ENCODE measurements at places on chromosomes 4 and X.

- no peak for DNase-seq
These were observed 354.9 kb downstream of the CAMK2D start for GRCh38 chr4:113406723-113407016.

- no peak for DNase-seq
These were observed 355.3 kb upstream of the AMOT start for GRCh38 chrX:113195949-113196348.

DNA sequence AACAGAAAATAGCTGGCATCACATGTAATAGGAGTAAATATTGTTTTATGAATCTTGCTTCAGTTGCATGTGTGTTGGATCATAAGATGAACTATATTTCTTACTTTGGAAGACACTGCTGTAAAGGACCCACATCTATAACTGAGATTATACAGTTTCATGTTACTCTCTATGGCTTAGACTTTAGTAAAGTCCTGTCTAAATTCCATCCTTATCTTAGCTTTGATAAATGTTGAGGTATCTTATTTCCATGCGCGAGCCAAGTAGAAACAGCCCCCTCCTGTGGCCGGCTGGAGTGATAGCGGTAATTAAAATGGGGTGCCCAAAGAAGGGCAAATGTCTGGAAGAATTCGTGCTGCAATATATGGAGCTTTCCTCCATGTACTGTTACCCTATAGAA is 43.0 kb downstream of the CCDC158 start:
- peak; percentile 36 for DNase-seq

DNA sequence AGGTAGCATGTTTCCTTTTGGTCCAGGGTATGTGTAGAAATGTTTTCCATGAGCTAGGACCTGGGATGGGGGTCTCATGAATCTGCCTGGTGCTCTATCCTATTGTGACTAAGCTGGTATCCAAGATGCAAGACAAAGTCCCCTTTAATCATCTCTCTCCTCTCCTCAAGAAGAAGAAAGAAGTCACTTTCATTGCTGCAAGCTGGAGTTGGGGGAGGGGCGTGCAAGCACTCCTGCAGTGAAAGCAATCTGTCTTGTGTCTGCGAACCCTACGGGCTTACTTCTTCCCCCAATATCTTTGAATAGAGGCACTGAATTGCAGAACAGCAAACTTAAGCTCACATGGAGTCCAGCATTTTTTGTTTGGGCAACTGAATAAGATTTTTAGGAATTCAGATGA is 27.2 kb upstream of the GRPR start:
- DNase-seq = no peak

- DNase-seq = no peak
These were observed 54.4 kb downstream of the NBDY start for GRCh38 chrX:56783450-56783831.

- DNase-seq = no peak
These were observed 26.8 kb upstream of the AREG start for GRCh38 chr4:74418063-74418670.

DNA sequence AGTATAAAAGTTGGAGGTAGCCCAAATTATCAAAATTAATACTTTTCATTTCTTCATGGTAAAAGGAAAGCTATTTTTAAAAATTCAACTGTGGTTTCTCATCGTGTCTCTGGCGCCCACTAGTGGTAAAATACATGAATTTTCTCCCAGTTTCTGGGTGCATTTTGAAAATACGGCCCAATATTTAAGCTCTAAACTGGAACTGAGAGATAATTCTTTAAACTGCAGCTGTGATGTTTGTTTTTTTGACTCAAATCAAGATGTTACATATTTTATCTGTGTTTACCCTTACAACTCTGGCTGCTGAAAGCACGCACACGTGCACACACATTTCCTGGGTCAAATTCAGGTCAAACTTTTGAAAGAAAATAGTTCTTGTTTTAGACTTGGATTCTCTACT is 123.9 kb upstream of the ACSL4 start:
- peak; percentile 47 for DNase-seq

DNA sequence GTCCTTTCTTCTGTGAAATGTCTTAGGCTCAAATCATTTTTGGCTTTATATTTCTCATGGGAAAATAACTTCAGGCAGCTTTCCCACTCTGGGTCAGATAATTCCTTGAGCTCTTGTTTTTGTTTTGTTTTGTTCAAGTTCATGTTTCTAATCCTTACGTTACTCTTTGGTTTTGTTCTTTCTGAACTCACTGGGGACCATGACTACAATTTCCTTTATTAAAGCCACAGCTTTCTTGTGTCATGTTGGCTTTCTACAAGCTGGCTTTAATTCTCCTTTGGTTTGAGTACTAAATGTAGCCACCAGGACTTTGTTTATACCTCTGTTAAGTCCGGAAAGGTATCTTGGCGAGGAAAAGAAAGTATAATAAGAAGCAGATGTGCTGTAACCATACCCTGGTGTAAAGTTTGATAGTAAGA is 30.8 kb upstream of the ANXA3 start:
- no peak for DNase-seq

DNA sequence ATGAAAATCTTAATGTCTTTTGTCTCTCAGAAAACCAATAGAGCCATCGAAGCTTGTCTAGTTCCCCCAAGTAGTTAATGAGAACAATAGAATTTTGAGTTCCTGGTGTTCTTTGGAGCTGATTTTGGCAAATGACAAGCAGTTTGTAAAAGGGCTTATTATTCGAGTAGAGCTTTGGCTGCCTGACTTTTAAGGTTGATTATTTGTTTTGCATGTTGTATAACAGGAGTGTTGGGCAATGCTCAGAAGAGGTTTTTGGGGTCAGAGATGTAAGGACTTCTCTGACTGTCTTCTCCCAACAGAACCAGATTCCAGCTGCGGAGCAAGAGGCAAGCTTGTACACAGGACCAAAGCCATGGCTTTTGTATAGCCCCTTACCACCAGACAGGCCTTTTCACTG is 30.0 kb downstream of the ZCCHC12 start:
- no peak for DNase-seq

GRCh38 chr4:7584606-7585159 is 150.0 kb upstream of the PSAPL1 start:
- no peak for DNase-seq

- no peak for DNase-seq
These were observed 825.6 kb upstream of the INTU start for GRCh38 chr4:126807132-126807531.

GRCh38 chr4:143625632-143626031 is 74.8 kb downstream of the FREM3 start:
- no peak for DNase-seq

- DNase-seq = no peak
These were observed 148.8 kb downstream of the MGST2 start for GRCh38 chr4:139814323-139815015.

DNA sequence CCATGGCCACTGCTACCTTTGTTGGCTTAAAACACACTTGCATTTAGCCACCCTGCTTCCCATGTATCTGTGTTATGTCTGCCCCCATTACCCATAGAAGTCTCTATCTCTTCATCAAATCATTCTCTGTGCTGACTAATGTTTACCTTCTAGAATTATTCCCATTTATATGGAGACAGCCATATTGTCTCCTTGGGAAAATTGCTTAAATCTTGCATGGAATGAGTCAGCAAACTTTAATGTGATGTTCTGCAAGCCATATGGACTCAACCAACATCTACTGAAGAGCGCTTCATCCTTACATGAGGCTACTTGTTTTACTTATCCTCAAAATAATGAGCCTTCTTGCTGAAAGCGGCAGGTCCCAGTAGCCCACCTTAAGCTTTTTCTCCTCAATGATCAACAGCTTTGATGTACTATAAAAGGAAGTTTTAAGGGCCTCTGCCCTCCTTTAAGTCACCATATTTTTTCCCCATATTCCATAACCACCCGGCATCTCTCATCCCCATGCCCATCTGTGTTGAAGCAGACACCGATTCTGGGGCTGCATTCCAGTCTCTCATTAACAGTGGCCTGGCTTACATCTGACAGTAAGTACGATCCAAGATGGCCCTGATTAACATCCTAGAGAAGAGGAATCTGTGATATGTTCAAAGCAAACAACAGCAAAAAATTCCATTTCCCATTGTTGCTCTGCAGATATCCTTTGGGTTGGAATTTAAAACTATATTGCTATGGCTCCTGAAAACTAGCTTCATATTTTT is 130.4 kb downstream of the ARHGAP6 start:
- DNase-seq = no peak

DNA sequence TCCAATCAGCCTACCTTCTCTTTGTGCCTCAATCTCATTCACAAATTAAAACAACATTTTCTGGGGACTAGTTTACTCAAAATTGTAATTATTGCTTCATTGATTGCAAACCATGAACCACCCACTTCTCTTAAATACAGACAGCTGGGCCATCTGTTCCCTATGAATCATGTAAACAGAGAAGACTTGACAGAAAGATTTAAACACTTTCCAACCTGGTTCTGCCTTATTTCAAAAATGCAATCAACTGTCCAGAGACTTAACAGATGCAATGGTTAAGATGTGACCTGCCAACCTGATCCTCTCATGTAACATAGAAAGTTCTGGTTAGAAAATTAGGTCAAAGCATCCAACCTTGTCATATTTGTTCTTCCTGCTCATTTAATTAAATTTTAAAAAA is 20.8 kb upstream of the SERTM2 start:
- no peak for DNase-seq

GRCh38 chr4:94339779-94340178 is 2.9 kb downstream of the HPGDS start:
- peak; percentile 18 for DNase-seq

GRCh38 chr4:151721466-151721865 is 39.3 kb downstream of the GATB start:
- DNase-seq = no peak

DNA sequence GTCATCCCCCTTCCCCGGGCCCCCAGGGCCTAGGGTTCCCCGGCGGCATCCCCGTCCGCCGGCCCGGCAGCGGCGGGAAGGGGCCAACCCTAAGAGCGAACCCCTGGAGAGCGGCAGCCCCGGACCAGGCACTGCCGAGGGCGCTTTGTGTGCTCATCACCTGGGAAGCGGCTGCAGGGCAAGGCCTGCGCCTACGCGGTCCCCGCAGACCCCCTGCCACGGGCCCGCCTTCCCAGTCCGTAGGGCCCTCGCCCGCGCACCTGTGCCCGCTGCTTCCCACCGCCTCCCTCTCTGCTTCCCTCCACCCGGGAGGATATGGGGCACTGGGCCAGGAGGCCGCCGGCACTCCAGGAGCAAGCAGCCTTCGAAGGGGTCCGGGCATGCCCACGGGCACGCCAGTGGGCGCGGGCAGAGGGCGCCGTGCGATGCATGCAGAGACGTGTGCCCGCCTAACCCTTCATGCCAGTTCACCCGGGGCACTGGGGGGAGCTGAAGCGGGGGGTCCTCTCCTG is 2.6 kb downstream of the FLNA start:
- DNase-seq = no peak

DNA sequence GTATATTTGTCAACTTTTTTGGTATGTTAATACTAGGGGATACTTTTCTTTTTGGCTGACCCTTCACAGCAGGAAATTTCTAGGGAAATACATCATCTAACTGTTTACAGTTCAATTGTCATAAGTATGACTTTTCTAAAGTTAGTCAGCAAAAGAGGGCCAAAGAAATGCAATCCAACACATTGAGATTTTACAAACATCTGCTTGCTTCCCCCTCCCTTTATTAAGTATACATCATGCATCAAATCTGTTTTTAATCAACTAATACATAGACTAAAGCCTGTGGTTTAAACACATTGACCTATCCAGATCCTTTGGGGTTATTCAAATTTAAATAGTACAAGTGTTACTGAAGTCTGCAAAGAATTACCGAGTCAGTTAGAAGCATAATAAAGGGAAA is 93.9 kb downstream of the MID1 start:
- no peak for DNase-seq

DNA sequence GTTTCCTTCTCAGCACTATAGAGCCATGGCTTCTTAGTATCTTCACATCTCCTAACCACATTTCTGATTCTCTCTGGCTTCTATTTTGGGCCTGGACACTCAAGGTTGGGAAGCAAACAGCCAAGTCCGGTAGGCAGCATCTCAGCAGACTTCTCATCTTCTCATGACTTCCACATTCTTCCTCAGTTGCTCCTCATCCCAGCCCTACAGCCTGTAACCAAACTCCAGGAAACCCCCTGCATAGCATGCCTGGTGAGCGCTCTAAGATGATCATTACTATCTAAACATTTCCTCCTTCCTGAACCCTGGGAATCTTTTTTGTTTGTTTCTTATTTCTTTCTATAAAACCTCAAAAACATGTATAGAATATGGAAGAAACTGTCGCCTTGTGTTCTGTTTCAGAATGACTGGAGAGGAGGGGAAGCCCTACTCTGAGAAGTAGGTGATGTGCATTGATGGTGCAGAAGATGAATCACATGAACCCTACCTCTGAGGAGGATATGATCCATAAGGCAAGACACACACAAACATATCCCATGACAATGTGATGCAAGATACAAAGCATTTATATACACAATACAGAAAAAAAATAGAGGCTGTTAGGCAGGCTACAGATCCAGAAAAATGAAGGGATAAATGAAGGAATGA is 219.8 kb upstream of the GYPA start:
- DNase-seq = no peak

DNA sequence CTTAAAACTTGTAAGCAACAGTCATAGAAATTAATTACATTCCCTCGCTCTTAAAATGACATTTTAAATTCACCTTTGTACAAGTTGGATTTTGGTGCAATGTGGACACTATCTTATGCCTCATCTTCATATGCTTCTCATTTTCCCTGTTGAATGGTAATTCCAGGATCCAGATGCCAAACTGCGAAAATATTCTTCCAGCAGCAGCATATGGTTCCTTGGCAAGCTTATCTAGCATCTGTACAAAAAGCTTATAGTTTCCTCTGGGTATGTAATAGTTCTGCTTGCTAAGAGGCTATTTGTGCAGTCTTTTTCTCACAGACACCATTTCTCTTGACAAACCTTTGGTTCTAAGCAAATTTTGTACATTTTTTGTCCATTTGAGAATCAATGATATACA is 2079.7 kb upstream of the AGA start:
- no peak for DNase-seq

DNA sequence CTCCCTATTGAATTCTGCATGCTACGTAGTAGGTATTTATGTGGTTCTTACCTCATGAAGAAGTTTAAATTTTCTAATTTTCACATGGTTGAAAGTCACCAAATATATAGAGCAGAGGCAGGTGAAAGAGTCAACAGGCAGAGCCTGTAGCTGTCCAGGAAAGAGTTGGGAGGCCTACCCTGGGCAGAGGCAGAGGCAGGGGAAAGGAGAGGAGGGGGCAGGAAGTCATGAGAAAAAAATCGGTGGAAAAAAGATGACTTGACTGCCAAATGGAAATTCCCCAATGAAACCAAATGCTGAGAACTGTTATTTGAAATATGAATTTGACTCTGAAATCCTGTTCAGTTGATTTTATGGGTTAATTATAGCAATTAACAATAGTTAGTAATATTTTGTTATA is 23.1 kb upstream of the GPR34 start:
- no peak for DNase-seq

All from CD4-positive, alpha-beta T cell treated with Interleukin-2 at 100 ng/mL for 4 hours (primary cell).